ENCODE measurements at places on chromosomes 2 and 18.

GRCh38 chr2:43708891-43709290, 32.7 kb upstream of the C1GALT1C1L start:
- DNase-seq = no peak

GRCh38 chr18:70513502-70514171, 224.8 kb downstream of the SOCS6 start:
- no peak for DNase-seq

DNA sequence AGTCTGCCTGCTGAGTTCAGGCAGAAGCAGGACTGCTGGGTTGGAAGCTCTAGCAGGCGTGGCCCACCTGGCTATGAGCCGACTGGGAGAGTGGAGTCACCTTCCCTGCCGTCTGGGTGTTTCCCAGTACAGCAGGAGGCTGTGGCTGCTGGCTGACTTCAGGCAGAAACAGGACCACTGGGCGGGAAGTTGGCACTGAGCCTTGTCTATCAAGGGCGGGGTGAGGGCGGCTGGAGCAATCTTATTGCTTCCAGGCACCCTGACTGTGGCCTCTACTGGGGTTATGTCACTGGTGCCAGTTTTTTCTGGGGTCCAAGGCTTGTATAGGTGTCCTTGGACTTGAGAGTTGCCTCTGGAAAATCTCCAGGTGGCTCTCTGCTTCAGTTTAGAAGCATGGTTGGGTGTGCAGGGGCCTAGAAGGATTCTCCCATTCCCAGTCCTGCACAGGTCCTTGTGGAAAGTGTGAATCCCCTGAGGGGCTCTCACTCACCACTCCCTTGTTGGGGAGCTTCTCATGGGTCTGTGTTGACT, 30.5 kb downstream of the LTBP1 start:
- no peak for DNase-seq

- no peak for DNase-seq
Measured at GRCh38 chr2:122328816-122329215, 573.4 kb downstream of the TSN start.

DNA sequence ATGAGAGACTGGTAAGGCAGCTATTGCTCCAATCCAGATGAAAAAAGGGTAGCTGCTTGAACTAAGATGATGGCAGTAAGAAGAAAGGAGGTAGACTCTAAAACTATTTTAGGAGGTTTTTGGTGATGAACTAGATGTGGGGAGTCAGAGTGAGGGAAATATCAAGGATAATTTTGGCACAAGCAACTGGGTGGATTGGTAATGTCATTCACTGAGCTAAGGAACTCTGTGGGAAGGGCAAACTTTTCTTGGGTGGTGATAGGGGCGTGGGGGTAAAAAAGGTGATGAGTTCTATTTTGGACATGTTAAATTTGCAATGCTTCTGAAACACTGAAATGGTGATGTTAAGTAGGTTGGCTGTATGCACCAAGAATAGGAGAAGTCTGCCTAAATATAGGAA, 19.3 kb downstream of the PAIP2B start:
- DNase-seq = no peak

- DNase-seq = no peak
Measured at GRCh38 chr2:62760026-62760425, 54.5 kb downstream of the EHBP1 start.

DNA sequence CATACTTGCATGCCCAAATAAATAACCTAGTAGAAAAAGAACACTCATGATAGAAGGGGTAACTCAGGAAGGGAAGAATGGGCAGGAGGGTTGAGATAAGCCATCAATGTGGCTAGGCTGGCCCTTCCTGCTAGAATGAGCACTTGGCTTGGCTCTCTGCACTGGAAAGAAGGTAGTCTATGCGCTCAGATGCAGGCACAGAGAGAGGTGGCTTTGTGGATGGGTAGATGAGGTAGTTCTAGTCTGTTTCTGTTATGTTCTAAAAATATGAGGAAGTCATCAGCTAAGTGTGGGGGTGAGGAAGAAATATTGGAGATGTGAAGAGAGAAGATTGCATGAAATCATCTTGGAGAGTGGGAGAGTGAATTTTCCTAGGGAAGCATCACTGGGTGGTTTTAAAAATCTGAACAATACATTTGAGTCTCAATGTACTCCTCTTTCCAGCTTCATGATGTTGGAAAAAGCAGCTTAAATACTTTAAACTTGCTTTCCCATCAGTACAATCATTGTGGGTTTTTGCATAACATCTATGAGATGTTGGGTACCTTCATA, 357.1 kb downstream of the CNTNAP5 start:
- DNase-seq = no peak

DNA sequence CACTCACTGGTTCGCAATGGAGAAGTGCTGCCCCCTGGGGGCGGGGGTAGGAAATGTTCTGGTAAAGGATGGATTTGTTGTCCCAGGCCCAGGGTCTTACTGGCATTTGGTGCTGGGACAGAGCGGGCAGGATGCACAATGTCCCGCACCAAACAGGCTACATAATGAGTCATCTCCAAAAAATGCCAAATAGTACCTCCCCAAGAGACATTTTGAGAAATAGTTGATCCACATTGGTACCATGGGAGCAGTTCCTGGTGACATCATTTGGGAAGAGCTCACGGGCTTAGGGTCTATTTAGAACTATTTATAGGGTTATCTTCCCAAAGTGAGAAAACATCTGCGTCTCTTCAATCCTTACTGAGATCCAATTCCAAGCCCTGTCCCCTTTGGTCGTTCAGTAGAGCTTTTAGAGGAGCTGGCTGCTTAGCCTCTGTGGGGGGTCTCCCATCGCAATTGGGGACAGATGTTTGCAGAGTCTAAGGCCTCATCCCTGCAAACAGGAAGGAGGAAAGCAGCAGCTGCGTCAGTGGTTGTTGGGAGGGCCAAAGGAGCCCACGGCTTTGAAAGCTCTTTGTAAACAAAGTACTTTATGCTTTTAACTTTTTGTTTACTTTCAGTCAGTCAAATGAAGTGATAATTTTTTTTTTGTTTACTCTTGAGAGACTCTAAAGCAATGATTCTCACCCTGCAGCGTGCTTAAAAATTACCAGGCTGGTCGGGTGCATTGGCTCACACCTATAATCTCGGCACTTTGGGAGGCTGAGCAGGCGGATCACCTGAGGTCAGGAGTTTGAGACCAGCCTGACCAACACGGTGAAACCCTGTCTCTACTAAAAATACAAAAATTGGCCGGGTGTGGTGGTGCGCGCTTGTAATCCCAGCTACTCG, 49.3 kb downstream of the GREB1 start:
- no peak for DNase-seq

GRCh38 chr18:67665266-67665665, 148.7 kb upstream of the DSEL start:
- DNase-seq = no peak

DNA sequence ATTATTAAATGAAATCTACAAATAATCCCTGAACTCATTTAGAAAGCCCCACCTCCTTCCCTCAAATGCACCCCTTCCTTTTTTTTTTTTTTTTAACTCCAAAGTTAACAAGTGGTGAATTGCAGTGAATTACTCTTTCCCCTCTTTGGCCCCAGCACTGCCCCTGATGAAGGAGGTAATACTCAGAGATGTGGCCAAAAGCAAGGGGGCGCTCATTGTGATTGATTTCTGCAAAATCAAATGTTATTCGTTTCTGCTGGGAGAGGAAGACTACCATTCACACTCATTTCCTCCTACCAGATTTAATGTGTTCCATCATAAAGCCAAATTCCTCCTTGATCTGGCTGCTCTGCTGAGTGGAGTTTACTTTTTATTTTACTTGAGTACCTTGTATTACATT, 259.4 kb downstream of the GPD2 start:
- DNase-seq = no peak

- DNase-seq = no peak
Measured at GRCh38 chr2:136407952-136408318, 290.0 kb upstream of the CXCR4 start.

DNA sequence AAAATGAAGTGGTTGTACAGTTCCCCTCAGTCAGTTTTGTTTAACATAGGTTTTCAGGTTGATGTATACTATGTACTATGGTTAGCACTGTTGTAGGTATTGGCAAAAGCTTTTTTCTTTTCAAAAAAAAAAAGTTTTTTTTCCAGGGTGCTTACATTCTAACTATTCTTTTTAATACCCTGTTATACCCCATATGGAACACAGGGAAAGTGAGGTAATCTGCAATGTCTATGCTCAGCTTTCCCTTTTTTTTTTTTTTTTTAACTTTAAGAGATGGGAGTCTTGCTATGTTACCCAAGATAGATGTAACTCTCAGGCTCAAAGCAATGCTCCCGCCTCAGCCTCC, 590 bp upstream of the CCDC138 start:
- no peak for DNase-seq

DNA sequence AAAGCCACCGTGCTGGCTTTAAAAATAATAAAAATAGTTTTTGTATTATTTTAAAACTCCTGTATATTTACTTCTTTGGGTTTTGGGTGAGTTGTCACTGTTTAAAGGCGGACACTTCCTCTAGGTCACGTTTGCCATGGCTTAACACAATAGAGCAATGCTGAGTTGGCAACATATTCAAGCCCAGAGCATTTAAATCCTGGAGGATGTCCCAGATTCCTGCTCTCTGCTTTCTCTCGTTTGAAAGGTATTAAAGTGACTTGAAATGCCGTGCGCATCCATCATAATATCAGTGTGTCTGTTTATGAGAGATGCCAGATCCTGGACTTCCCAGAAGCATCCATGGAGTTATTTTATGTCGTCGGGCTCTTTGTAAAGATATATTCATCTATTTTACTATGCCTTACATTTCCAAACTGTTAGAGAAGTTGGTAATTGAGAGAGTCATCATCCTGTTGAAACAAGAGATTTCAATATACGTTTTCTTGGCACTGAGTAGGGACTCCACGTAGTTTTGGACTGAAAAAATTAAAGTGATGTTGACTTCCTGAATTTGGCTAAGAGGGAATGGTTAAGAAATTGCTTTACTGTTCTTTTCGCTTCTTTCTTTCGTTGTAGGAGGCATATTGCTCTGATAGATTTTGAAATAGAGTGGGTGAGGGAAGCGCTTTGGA, 150.6 kb downstream of the ZNF236 start:
- no peak for DNase-seq

DNA sequence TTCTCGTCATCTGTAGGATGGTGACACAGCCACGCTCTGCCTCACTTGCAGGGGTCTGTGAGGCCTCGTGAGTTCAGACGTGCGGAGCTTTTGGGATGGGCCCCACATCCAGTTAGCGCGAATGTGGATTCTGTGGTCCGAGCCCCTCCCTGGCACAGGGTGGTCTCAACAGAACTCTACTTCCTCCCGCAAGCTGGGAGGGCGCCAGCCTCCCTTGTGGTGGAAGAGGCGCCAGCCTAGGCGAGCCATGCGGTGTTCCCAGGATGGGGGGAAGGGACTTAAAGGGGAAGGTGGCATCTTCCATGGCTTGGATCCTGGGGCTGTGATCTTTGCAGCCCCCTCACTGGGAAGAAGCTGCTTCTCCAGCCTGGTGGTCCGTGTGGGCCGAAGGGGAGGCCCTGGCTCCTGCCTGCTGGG, 1.4 kb downstream of the SNORC start:
- no peak for DNase-seq

DNA sequence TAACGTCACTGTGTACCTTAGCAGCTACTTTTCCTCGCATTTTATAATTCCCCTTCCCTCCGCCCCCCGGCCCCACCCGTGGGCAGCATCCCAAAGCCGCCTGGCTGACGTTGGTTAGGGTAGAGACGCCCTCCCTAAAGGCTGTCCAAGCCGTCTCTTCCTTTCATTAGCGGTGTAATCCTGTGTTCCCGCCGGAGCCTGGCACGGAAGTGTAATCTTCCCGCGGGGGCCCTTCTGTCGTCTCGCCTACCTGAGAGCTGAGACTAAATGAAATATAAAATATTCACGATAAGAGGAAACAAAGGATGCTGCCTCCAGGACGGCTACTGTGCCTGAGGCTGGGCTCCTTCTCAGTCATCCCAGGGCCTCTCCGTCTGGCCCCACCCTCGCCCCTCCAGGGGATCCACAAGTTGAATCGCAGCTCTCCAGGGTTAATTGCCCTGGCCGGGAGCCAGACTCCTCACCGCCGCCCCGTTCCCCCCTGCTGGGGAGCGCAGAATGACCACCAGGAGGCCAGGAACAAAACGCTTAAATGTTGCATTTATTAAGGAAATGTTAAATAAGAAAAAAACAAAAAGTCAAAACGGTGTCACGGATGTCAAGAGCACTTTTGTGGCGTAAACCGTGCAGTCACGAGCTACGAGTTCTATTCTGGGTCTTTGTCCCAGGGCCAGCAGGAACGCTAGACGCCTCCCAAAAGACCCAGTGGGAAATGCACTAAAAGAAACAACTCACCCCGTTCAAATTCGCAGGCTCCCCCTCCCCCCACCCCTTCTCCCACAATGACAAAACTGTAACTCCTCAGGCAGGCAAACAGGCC, 1.5 kb downstream of the RPRM start:
- no peak for DNase-seq

DNA sequence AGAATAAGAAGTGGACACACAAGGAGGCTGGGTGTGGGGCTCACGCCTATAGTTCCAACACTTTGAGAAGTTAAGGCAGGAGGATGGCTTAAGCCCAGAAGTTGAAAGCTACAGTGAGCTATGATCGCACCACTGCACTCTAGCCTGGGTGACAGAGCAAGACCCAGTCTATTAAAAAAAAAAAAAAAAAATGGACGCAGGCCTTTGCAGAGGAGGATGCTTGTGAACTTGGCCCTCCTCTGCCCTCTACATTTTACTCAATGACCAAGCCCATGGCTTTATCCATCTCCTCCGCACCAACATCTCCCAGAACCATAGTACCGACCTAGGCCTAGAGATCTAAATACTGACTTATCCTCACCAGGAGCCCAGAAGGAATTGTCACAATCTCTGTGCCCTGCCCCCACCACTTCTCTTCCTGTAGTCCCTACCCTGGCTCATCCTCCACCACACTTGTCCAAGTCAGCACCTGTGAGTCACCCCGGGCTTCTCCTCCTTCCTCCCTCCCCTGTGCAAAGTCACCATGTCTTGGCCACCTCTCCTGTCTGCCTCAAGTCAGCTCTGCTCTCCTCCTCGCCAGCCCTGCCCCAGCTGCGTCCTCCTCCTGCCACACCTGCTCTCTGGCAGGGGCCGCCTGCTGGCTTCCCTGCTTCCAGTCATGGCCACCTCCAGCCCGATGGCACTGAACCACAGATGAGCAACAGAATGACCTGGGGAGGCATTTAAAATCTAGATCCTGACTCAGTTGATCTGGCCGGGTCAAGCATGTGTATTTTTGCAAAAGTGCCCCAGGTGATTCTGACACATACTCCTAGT, 35.8 kb upstream of the ASPRV1 start:
- DNase-seq = no peak

GRCh38 chr18:24818441-24818840, 358.0 kb downstream of the HRH4 start:
- no peak for DNase-seq

Measured in SIG-M5 (cell line).